PC-3 (cell line): ENCODE measurements at places on chromosomes 3 and 15.

GRCh38 chr3:12444582-12445471 is 39.5 kb upstream of the TSEN2 start:
- H3K27me3 ChIP-seq, result no peaks in the 10 kb centered on the region
- peaks cover 39% of the 10 kb centered on the region for H3K4me1 ChIP-seq
- no peaks in the 10 kb centered on the region for H3K36me3 ChIP-seq
- peak overlapping the region; percentile 18; the same call in 1 of the 2 replicates for H3K4me3 ChIP-seq
- peak; percentile 99 for DNase-seq
- H3K27ac ChIP-seq, result peak overlapping the region; percentile 98

DNA sequence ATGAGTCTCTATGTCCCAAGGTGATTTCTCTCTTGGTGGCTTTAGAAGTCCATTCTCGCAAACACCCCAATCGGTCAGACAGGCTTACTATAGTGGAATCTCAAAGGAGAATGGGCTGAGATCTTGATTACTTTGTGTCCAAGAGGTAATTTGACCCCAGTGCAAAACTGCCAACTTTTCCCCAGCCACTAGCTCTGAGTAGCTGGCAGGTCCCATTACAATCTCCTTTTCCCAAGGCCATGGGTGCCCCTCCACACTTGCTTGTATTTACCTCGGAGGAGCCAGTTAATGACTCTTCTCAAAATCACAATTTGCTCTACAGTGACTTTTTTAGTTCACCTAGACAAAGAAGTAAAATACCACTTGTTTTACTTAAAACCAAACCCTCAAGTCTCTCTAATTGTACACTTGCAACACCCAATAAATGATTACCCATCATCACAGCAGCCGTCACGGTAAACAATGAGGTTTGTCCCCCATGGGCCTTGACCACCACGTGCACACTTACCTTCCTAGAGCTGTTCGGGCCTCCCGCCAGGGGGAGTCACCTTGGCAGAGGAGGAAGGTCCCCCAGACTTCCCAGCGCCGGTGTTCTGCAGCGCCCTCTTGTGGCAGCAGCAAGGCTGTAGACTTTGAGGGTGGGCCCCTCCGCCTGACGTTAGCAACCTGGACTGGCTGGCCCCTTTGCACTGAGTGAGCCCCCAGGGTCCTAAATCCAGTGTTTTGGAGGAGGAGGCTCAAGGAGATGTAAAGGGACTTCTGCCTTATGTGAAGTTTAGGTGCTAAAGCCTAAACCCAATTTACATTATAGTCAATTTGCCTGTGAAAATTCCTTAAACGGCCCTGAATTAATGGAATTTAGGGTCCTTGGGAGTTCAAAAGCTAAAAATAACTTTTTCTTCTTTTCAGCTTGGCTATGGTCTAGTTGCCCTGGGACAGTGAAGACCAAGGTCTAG is 18.7 kb upstream of the HDAC11 start:
- no peaks in the 10 kb centered on the region for H3K27me3 ChIP-seq
- H3K4me1 ChIP-seq, result no peaks in the 10 kb centered on the region
- no peak overlapping the region for H3K27ac ChIP-seq
- DNase-seq, result peak; percentile 87
- no peak overlapping the region for H3K4me3 ChIP-seq
- no peaks in the 10 kb centered on the region for H3K36me3 ChIP-seq

DNA sequence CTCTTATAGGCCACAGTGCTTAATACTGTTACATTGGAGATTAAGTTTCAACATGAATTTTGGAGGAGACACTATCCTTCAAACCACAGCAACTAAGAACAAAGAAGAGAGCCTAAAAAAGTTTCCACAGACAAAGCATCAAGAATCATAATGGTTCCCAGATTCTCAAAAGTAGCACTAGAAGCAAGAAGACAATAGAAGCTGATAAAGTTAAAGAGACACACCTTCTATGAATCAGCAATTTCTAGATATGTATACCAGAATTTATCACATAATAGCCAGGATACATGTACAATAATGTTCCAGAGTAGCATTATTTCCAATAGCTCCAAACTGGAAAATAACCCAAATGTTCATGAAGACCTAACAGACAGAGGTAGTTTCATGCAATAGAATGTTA is 12.2 kb downstream of the NKIRAS1 start:
- H3K27me3 ChIP-seq, result no peaks in the 10 kb centered on the region
- H3K27ac ChIP-seq, result no peak overlapping the region
- H3K4me1 ChIP-seq, result no peaks in the 10 kb centered on the region
- 0 out of 2 replicates have a peak, but pooled peaks cover 3% of the 10 kb centered on the region for H3K36me3 ChIP-seq

DNA sequence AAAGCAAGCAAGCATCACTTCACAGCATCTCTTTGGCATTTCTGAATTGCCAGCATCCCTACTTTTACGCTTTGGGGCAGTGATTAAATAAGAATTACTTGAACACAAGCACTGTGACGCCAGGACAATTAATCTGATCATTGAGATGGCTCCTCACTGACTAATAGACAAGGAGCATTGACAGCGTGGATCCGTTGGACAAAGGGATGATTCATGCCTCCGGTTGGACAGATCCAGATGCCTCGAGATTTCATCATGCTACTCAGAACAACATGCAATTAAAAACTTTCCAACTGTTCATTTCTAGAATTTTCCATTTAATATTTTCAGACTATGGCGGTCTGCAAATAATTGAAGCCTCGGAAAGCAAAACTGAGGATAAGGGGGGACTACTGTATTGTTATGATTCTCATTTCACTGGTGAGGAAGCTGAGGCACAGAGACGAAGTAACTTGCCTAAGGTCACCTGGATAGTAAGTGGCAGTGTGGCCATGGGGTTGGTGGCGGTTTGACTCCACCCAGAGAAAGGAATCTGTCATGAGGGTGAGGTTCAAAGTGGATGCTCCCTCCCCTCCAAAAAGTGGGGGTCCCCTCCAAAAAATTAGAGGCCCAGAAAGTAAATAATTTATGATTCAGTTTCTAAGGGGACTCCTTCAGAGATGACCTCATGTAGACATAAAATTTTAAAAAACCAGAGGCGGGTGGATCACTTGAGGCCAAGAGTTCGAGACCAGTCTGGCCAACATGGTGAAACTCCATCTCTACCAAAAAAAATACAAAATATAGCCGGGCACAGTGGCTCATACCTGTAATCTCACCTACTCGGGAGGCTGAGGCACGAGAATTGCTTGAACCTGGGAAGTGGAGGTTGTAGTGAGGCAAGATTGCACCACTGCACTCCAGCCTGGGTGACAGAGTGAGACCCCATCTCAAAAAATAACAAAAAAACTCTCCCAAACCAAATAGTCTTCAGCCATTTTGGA is 12.3 kb upstream of the PGPEP1L start:
- peak; percentile 61 for DNase-seq
- no peaks in the 10 kb centered on the region for H3K36me3 ChIP-seq
- no peak overlapping the region for H3K27ac ChIP-seq
- H3K4me3 ChIP-seq, result no peak overlapping the region

GRCh38 chr3:97705764-97706163 is 58.8 kb upstream of the ARL6 start:
- no peak overlapping the region for H3K4me3 ChIP-seq
- no peaks in the 10 kb centered on the region for H3K27me3 ChIP-seq
- no peak overlapping the region for H3K27ac ChIP-seq
- DNase-seq, result no peak
